ENCODE measurements at places on chromosomes 2 and 18.

- DNase-seq = no peak
These were observed 391.1 kb downstream of the NCKAP5 start for GRCh38 chr2:133177196-133177595.

GRCh38 chr2:169599568-169599967 is 15.4 kb downstream of the PPIG start:
- DNase-seq = no peak

- DNase-seq = no peak
These were observed 36.4 kb downstream of the PKDCC start for GRCh38 chr2:42084231-42084671.

DNA sequence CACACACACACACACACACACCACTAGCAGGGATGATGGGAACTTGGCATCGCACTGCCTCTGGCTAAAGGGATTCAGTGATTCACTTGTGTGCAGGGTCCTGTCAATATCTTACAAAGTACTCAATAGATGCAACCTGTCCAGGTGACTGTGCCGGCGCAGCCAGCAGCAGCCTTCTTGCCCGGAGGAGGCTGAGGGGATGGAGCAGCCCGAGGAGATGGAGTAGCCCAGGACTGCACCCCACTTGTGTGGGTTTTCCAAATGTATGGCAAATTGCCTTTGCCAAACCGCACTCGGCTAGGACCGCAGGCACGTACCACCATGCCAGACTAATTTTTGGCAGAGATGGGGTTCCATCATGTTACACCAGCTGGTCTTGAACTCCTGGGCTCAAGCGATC is 31.1 kb downstream of the GBX2 start:
- DNase-seq = no peak

GRCh38 chr2:95121093-95121406 is 558 bp downstream of the MRPS5 start:
- DNase-seq = no peak

DNA sequence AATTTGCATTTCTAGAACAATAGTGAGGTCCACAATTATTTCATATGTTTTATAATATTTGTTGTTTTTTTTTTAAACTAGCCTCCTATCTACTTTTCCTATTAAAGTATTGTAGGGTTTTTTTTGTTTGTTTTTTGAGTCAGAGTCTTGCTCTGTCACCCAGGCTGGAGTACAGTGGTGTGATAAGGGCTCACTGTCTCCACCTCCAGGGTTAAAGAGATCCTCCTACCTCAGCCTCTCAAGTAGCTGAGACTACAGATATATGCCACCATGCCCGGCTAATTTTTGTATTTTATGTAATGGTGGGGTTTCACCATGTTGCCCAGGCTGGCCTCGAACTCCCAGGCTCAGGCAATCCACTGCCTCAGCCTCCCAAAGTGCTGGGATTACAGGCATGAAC is 122.5 kb downstream of the SLC39A10 start:
- DNase-seq = no peak

- no peak for DNase-seq
These were observed 52.1 kb downstream of the LRRTM1 start for GRCh38 chr2:80252294-80252986.

GRCh38 chr2:60054571-60055340 is 498.7 kb downstream of the BCL11A start:
- no peak for DNase-seq

DNA sequence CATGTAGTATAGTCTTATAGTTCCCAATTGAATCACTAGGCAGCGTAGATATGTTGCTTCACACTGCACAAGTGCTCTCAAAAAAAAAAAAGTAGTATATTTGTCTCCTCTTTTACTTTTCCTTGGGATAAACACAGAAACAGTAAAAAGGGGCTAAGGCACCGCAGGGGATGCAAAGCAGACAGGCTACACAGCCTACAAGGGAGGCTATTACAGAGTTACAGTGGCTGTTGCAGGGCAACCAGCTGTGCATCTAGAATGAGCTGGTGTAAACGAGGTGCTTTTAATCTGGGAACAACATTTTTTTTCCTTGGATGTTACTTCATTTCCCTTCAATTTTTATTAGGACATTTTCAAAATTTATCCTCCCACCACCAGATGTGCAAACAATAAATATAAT is 1934.7 kb upstream of the CELF4 start:
- DNase-seq = no peak

All from activated T-cell treated with anti-CD3 and anti-CD28 coated beads, Interleukin-2, amount 50 U/mL, for 72 hours (primary cell).